GM23338 (cell line): ENCODE measurements at places on chromosomes 5 and 9. TPM values are rescaled to one million over a fixed set of nuclear protein-coding genes. Genes with fewer than 3 reads are reported as not detected.

DNA sequence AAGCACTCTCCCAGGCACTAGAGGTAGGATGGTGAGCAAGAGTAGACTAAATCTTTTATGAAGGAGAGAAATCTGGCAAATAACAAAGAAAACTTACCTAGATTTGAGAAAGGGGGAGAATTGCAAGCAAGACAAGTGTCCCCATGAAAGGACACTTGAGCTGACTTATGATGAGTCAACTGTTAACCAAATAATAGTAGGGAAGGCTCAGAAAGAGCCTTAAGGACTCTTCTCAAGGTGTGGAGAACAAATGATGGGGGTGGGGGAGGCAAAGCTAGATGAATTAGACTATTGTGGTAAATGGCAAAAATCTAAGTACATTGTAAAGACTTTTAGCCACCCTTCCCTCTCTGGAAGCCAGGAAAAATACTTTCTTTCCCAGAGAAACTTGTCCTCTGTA is 77.6 kb upstream of the RASA1 start:
- DNase-seq: no peak

DNA sequence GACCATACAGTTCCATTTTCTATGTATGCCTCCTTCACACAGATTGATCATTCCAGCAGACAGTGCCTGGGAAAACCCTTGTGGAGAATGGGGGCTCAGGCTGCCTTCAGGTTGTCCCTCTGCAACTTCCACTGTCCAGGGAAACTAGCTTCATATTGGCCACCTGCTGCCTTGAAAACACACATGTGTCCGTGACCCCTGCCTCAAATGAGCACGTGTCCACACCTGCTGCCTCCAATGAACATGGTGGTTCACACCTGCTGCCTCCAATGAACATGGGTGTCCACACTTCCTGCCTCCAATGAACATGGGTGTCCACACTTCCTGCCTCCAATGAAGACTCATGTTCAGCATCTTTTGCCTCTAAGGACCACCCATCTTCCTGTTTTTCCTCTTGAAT is 185.4 kb upstream of the ADCY2 start:
- no peak for DNase-seq

DNA sequence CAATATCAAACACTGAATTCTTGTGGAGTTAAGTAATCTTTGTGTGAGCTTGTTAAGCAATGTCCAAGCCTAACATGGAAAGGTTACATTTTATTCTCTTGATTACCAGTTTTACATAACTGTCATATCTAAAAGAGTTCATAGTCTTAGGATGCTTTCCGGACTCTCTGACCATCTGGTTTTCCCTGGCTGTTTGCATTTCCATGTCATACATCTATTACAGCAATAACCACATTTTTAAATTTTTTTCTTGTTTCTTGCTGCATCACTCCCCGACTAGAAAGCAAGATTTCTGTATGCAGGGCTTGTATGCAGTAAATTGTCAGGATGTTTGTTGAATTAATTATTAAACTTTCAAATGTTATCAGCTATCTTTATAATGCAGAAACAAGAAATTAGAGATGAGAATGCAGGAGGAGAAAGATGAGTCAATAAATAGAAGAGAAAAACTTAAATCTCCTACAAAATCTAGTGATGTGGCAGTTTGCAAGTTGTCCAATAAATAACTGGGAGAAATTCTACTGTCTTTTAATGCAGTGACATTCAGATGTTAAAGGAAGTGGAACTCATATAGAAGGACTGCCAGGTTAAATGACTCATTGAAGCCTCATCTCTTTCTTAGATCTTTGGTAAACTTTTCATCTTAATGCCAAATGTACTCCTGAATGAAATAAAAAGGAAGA is 179.6 kb upstream of the SGCD start:
- DNase-seq: no peak

- peak; percentile 67 for DNase-seq
These were observed 25.9 kb upstream of the AP3B1 start for GRCh38 chr5:78320401-78320800.

GRCh38 chr9:94785215-94786169 is 59.0 kb downstream of the AOPEP start:
- DNase-seq: no peak

DNA sequence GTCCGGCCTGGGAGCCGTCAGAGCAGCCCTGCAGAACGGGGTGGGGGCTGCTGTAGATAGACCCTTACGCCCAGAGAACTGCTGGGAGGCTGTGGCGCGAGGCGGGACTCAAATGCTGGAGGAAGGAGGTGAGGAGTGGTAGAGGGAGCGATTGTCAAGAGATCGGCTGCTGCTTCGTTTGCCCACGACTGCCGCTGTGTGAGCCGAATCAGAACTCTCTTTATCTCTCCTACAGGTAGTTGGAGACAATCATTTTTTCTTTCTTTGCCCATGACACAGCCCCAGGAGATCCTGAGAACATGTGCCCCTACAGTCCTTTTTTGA is 456 bp downstream of the ZNF79 start:
- no peak for DNase-seq

- DNase-seq: no peak
These were observed 134.3 kb upstream of the MAP1B start for GRCh38 chr5:71972777-71973473.

DNA sequence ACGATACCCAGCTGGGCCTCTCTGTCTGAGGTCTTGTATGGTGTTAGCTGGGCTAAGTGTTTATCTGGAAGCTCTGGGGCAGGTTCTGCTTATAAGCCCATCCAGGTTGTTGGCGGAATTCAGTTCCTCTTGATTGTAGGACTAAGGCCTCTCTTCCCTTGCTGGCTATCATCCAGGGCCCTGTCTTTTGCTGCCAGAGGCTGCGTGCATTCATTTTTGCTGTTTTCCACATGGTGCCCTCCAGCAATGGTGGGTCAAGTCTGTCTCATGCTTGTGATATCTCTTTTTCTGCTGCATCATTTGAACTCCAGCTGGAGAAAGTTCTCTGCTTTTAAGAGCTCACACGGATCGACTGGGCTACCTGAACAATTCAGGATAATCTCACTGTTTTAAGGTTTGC is 105.7 kb upstream of the ZNF618 start:
- DNase-seq: no peak

ZDHHC11 gene
- 21.8 and 29.1 TPM in 2 replicates for total RNA-seq

DIPK1B gene
- total RNA-seq: 47.2 and 60.0 TPM in 2 replicates

RBM18 gene
- total RNA-seq: 9.3 and 9.9 TPM in 2 replicates

RNF180 gene
- total RNA-seq: 4.2 TPM in 2 replicates
